ENCODE measurements at places on chromosomes 2 and 18. TPM values are rescaled to one million over a fixed set of nuclear protein-coding genes. Genes with fewer than 3 reads are reported as not detected.

Gene SPP2
- not detected for total RNA-seq

Gene ARL5A
- total RNA-seq: 45.3 TPM

Gene NOSTRIN
- total RNA-seq: 4.7 TPM

Gene POTEI
- 0.24 TPM for total RNA-seq

Gene SCTR
- total RNA-seq: not detected

Gene C2orf66
- total RNA-seq: not detected

Gene GDF7
- 3.3 TPM for total RNA-seq

Gene AQP12B
- total RNA-seq: not detected

Gene TLX2
- 0.57 TPM for total RNA-seq

Gene COLEC11
- 0.57 TPM for total RNA-seq

Gene RASGRP3
- 43.0 TPM for total RNA-seq

Gene MAP3K19
- not detected for total RNA-seq

Gene ZNF804A
- 6.3 TPM for total RNA-seq

Gene SFXN5
- total RNA-seq: 145 TPM

Gene CYS1
- 7.6 TPM for total RNA-seq

Gene IL1RN
- total RNA-seq: 1.2 TPM

Gene CNGA3
- total RNA-seq: 1.8 TPM

Gene CROCC2
- not detected for total RNA-seq

Gene GNAL
- total RNA-seq: 28.6 TPM

Gene HK2
- total RNA-seq: 3.3 TPM

Gene AGXT
- total RNA-seq: not detected

Gene ASB1
- total RNA-seq: 55.8 TPM

Gene TRIM43
- not detected for total RNA-seq

Gene TUBB8B
- total RNA-seq: not detected

Gene NAPG
- total RNA-seq: 97.2 TPM

Gene B4GALT6
- total RNA-seq: 41.7 TPM

Gene GPR35
- 8.4 TPM for total RNA-seq

Gene SERPINB12
- total RNA-seq: not detected

Gene DTNA
- 464 TPM for total RNA-seq

Gene ANKRD30B
- 7.3 TPM for total RNA-seq

Gene NGEF
- total RNA-seq: 246 TPM

Gene PLEKHB2
- 69.8 TPM for total RNA-seq

Gene STK17B
- 10.6 TPM for total RNA-seq

Gene NEB
- 3.8 TPM for total RNA-seq

Gene MITD1
- total RNA-seq: 24.4 TPM

Gene SLC9A4
- 0.20 TPM for total RNA-seq

Gene MFSD6
- 141 TPM for total RNA-seq

Gene CCDC102B
- 18.4 TPM for total RNA-seq

Gene SLC20A1
- total RNA-seq: 72.3 TPM

Gene STARD6
- total RNA-seq: not detected

Gene TIGD1
- total RNA-seq: 6.6 TPM

Gene PTPRN
- total RNA-seq: 202 TPM

Gene UGT1A7
- not detected for total RNA-seq

Gene ARL4C
- total RNA-seq: 37.0 TPM
